ENCODE measurements at places on chromosomes 6 and 20. TPM values are rescaled to one million over a fixed set of nuclear protein-coding genes. Genes with fewer than 3 reads are reported as not detected.

DNA sequence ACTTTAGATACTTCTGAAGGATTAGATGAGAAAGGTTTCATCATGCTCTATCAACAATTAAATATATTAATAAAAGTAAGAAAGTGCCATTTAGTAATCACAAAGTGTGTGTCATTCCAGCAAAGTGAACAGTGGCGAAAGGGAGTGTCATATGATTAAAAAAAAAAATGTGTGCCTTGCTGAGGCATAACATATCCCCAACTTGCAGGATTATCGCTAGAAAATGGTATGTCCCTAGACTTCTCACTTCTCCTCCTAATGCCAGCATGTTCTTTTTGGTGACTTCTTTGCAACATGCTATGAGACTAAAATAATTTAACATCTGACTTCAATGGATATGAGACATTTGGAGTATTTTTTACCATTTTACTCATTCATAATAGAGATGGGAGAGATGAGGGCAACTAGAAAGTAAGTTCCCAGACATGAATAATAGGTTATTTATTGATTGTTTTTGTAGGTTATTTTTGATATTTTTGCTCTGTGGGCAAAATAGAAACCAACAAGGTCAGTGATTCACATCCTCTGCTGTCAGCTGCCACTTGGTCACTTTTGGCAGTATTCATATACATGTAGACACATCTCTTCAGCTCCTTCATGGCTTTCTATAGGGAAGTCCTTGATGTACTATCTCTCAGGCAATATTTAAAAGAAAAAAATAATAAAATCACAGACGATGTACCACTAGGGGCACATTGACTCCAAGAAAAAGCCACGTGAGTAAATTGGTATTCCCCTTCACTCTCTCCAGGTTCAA lies 370.1 kb downstream of the BMP2 start:
- no peaks in the 10 kb centered on the region for H3K36me3 ChIP-seq
- H3K4me1 ChIP-seq, result no peaks in the 10 kb centered on the region
- no peaks in the 10 kb centered on the region for H3K27me3 ChIP-seq

- no peak overlapping the region for H3K27ac ChIP-seq
- no peaks in the 10 kb centered on the region for H3K36me3 ChIP-seq
- no peaks in the 10 kb centered on the region for H3K4me1 ChIP-seq
- H3K4me3 ChIP-seq, result no peak overlapping the region
- no peaks in the 10 kb centered on the region for H3K27me3 ChIP-seq
These were observed 38.5 kb downstream of the PAK5 start for GRCh38 chr20:9800421-9800820.

GRCh38 chr20:58213716-58214115 lies 14.7 kb downstream of the ANKRD60 start:
- peaks cover 6% of the 10 kb centered on the region for H3K27me3 ChIP-seq
- no peak overlapping the region for H3K4me3 ChIP-seq
- no peak for DNase-seq
- H3K27ac ChIP-seq, result no peak overlapping the region
- no peaks in the 10 kb centered on the region for H3K4me1 ChIP-seq

- DNase-seq, result no peak
- H3K36me3 ChIP-seq, result no peaks in the 10 kb centered on the region
- H3K27me3 ChIP-seq, result no peaks in the 10 kb centered on the region
These were observed 39.9 kb downstream of the BMP6 start for GRCh38 chr6:7765575-7766325.

DNA sequence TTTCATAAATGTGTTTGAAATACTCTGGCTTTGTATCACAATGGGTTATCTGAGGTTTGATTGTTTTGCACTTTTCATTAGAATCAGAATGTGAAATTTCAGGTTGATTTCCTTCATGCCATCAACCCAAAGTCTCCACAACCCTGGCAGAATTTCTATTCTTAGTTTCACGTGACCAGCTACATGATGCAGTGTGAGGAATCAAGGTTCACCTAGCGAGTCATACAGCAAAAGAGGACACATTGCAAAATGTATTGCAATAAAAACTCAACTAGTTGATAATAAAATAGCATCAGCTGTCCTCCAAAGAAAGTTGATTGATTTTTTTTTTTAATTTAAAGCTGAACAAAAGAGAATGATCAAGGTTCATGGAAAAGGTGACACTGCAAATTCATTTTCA lies 2.2 kb downstream of the HAO1 start:
- DNase-seq, result no peak
- H3K27me3 ChIP-seq, result no peaks in the 10 kb centered on the region
- H3K4me3 ChIP-seq, result no peak overlapping the region
- H3K27ac ChIP-seq, result no peak overlapping the region
- H3K36me3 ChIP-seq, result no peaks in the 10 kb centered on the region
- no peaks in the 10 kb centered on the region for H3K4me1 ChIP-seq

Gene FAM83C
- not detected for polyA plus RNA-seq

DNA sequence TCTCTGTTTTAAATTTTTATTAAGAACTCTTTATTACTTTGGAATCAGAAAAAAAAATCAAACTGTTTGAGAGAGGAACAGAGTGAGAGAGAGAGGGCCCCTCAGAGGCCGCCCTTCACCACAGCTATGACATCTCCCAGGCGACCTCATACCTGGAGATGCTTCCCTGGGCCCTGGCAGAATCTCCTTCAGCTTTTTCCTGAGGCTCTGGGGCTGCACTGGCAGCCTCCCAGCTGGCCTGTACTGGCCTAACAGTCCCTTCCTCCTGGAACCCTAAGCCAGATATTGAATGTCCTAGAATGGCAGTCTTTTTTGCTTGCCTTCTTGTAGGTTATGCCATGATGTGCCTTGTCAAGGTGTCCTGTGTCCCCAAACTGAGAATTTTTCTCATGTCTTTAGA lies 13.7 kb downstream of the ABHD12 start:
- no peak for DNase-seq
- peaks cover 3% of the 10 kb centered on the region for H3K4me1 ChIP-seq
- no peaks in the 10 kb centered on the region for H3K36me3 ChIP-seq
- no peak overlapping the region for H3K27ac ChIP-seq
- no peaks in the 10 kb centered on the region for H3K27me3 ChIP-seq

DNA sequence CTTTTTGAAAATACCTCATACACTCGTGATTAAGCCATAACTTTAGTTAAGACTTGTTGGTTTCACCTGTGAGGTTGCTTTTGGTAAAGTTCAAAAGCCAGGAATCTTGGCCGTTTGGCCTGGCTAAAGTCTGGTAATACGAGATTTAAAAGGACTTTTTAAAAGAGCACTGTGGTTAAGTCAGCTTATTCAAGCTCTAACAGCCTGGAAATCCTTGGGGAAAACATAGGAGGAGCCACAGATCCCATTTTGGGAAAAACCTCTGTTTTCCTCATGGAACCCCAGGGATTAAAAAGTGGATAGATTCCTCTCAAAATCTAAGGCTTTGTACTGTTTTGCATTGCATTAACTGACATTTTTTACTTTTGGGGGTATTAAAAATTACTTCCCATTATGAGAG lies 13.7 kb upstream of the SLC22A16 start:
- no peak overlapping the region for H3K4me3 ChIP-seq
- no peaks in the 10 kb centered on the region for H3K27me3 ChIP-seq
- no peaks in the 10 kb centered on the region for H3K4me1 ChIP-seq
- no peaks in the 10 kb centered on the region for H3K36me3 ChIP-seq

Gene SLC32A1
- not detected for polyA plus RNA-seq

DNA sequence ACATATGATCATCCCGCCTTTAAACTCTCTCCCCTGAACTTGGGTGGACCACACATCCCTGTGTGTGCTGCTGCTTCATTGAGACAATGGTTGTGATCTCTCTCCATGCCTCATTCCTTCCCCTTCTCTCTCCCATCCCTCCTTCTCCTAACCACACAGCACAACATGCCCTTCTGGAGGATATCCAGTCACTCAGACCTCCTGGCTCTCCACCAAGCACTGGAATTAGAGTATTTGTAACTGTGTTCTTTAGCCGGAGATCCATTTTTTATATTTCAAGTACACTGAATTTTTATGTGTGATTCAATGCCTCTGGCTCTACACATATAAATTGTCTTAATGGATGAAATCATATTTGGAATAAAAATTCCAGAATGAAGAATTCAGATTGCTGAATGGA lies 287.4 kb downstream of the EYA4 start:
- H3K36me3 ChIP-seq, result no peaks in the 10 kb centered on the region
- H3K4me1 ChIP-seq, result no peaks in the 10 kb centered on the region
- no peak overlapping the region for H3K27ac ChIP-seq

GRCh38 chr20:38842558-38842981 lies 37.1 kb downstream of the PPP1R16B start:
- H3K4me3 ChIP-seq, result no peak overlapping the region
- H3K36me3 ChIP-seq, result no peaks in the 10 kb centered on the region
- no peaks in the 10 kb centered on the region for H3K4me1 ChIP-seq
- no peak overlapping the region for H3K27ac ChIP-seq
- H3K27me3 ChIP-seq, result no peaks in the 10 kb centered on the region
